Skin of body (tissue), 3 donors: ENCODE measurements at places on chromosomes 6 and 20. TPM values are rescaled to one million over a fixed set of nuclear protein-coding genes. Genes with fewer than 3 reads are reported as not detected.

The ADGB gene
- 0.10 TPM for total RNA-seq

The ERVFRD-1 gene
- total RNA-seq = 0.10 TPM

DNA sequence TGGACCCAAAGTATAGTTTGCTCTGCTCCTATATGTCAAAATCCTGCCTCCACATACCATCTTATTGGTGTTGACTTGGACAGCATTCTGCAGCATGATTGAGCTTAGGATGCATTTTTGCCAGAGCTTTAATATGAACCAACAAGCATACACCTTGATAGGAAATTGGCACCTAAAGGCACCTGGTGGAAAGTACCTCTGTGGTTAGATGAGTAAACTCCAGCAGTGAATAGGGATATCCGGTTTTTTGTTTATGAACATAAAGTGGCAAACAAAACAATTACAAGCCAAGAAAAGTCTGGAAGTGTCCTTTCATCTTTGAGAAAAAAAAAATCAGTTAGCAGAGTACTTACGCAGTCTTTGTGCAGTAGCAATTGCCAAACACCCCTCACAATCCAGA, 6.2 kb upstream of the CYP24A1 start:
- no peak for DNase-seq

DNA sequence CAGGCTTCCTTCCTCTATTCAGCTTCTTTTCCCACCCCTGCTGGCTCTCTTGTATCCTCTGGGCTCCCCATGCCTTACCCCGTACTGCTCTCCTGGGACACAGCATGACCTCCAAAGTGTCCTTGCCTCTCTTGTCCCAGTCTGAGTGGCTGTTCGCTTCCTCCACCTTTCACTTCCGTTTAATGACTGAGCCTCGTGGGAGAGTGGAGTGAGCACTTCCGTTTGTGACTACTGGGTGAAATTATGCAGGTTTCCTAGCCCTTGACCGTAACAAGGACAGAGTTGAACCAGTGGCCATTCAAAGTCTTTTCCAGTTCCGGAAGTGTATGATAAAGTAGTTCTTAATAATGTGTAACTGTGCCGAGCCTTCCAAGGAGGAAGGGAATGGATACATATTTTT, 109.2 kb downstream of the ARID1B start:
- DNase-seq = no peak

The NR2E1 gene
- total RNA-seq = not detected
